Cardiac muscle cell (in vitro differentiated cells and primary cell): ENCODE measurements at places on chromosomes 1 and 21. TPM values are rescaled to one million over a fixed set of nuclear protein-coding genes. Genes with fewer than 3 reads are reported as not detected.
A peak's percentile ranks its signal among the peaks of the same experiment; 100 is the strongest.

DNA sequence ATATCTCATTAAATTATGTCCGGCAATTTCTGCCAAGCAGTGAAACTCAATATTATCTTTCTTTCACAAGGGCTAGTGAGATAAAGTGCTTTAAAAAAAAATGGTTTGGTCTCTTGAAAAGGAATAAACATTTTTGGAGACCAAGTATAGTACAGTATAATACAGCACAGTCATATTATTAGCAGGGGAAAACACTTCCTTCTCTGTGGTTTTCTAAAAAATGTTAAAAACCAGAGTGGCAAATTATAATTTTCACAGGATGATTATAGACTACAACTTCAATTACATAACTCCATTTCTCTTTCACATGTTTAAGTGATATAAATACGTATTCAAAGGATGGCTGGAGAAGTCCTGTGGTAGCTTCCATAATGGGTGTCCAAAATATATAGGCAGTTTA lies 170.3 kb upstream of the DMRTA2 start:
- H3K4me1 ChIP-seq: no peaks in the 10 kb centered on the region
- DNase-seq: no peak
- no peak overlapping the region for H3K4me3 ChIP-seq
- no peaks in the 10 kb centered on the region for H3K36me3 ChIP-seq

GRCh38 chr21:36641886-36642285 lies 57.0 kb upstream of the SIM2 start:
- H3K27ac ChIP-seq: no peak overlapping the region
- no peaks in the 10 kb centered on the region for H3K36me3 ChIP-seq
- H3K4me1 ChIP-seq: no peaks in the 10 kb centered on the region

DNA sequence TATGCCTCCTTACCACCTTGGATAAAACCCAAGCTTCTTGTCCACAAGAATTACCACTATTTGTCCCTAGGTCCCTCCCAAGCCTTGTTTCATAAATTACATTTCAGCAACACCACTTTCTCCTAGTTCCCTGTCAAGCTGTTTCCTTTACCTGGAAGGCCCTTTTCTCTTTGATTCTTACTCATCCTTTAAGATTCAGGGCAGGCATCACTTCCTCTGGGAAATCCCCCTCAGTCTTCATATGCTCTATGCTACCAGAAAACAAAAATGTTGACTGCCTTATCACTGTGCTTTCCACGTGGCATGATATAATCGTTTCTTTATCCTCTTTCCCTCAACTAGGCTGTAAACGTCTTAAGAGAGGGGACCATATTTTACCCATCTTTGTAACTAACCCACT lies 102.7 kb downstream of the LYST start:
- no peak overlapping the region for H3K4me3 ChIP-seq
- no peaks in the 10 kb centered on the region for H3K4me1 ChIP-seq
- H3K36me3 ChIP-seq: no peaks in the 10 kb centered on the region
- H3K27ac ChIP-seq: no peak overlapping the region
- H3K27me3 ChIP-seq: no peaks in the 10 kb centered on the region

GRCh38 chr1:193538680-193539079 lies 352.3 kb upstream of the B3GALT2 start:
- peaks cover 30% of the 10 kb centered on the region for H3K4me1 ChIP-seq
- no peak for DNase-seq
- H3K27me3 ChIP-seq: no peaks in the 10 kb centered on the region

GRCh38 chr1:28256197-28256827 lies 3.0 kb upstream of the SESN2 start:
- no peaks in the 10 kb centered on the region for H3K36me3 ChIP-seq
- H3K4me1 ChIP-seq: peaks cover 14% of the 10 kb centered on the region
- H3K4me3 ChIP-seq: no peak overlapping the region
- no peak overlapping the region for H3K27ac ChIP-seq
- H3K27me3 ChIP-seq: no peaks in the 10 kb centered on the region

GRCh38 chr1:25245809-25246599 lies 1.2 kb downstream of the RSRP1 start:
- H3K36me3 ChIP-seq: peaks cover 42% of the 10 kb centered on the region
- peak overlapping the region; percentile 94 for H3K27ac ChIP-seq
- no peaks in the 10 kb centered on the region for H3K27me3 ChIP-seq
- H3K4me3 ChIP-seq: peak overlapping the region; percentile 92
- DNase-seq: peak; percentile 51

- peaks cover 4% of the 10 kb centered on the region for H3K4me1 ChIP-seq
- H3K27me3 ChIP-seq: no peaks in the 10 kb centered on the region
- no peak overlapping the region for H3K27ac ChIP-seq
- no peaks in the 10 kb centered on the region for H3K36me3 ChIP-seq
These were observed 280.7 kb upstream of the NR5A2 start for GRCh38 chr1:199746666-199747384.

GRCh38 chr1:34164771-34165391 lies at the start of gene CSMD2:
Gene CSMD2, minus strand, starts transcription at chr1:34165230. Its CDS starts 133 bp downstream, at chr1:34165097.
- peak; percentile 71 for DNase-seq
- H3K27me3 ChIP-seq: peaks cover 87% of the 10 kb centered on the region
- H3K36me3 ChIP-seq: no peaks in the 10 kb centered on the region
- no peak within 1 kb of the TSS for H3K27ac ChIP-seq
- H3K4me1 ChIP-seq: peaks cover 17% of the 10 kb centered on the region

DNA sequence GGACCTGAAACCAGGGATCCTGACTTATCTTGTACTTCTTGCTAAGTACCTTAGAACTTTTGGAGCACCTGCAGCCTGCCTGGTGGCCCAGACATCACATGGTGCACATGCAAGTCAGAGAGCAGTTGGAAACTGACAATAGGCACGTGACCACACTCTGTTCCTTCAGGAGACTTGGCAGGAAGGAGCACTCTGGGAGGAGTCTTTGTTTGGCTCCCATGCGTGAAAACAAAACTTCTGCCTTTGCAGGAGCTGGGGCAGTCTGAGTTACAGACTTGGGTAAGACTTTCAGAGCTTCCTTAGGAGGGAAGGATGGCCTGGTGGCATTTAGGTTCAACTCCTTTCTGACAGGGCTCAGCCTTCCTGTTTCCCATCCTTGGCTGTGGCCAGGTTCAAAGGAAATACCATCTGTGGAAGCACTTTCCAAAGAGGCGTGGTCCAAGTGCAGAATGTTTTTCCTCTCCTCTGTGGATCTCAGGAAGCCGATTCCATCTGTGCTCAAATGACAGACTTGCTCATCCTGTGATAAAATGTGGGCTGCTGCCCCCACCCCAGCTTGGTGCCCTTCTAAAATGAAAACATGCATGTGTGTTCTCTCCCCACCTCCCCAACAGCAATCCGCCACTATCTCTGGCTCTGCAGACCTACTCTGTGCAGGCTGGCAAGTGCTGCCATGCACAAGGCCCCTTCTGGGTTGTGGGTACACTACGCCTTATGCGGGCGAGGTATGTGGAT lies 14.1 kb upstream of the ZNF436 start:
- H3K27me3 ChIP-seq: peaks cover 2% of the 10 kb centered on the region
- no peak overlapping the region for H3K27ac ChIP-seq
- peak; percentile 45 for DNase-seq
- no peaks in the 10 kb centered on the region for H3K4me1 ChIP-seq
- peaks cover 18% of the 10 kb centered on the region for H3K36me3 ChIP-seq
- no peak overlapping the region for H3K4me3 ChIP-seq

DNA sequence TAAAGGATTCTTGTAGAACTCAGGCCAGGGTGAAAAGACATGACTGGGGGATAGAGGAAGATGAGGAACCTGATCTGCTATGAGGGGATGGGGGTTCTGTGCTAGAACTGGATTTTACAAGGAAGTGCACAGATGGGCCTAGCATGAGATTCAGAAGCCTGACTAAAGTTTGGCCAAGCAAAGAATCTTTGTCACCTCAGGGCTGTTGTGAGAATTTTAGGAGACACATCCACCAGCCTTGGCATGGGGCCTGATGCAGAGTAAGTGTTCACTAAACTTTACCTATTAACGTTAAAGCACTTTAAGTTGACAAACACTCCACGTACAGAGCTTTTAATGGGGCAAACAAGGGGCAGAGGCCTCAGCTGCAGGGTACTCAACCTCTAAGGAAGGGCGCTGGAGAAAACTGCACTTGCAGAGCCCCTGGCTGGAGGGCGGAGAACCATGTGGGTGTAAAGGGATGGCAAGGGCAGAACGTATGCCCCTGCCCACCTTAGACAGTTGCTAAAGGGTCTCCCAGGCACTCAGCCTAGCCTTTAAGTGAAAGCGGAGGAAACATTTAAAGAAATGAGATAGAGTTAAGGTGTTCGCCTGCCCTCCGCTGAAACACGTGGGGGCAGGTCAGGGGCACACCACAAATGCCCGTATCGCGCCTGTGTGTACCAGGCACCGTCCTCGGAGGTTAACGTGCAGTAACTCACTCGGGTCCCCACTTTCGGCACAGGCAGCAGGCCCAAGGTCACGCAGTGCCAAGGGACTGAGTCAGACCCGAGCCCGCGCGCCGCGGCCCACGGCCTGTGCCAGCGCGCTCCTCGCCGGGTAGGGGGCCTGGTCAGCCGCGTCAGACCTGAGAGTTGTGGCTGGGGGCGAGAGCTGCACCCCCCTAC lies 990 bp upstream of the MRPS6 start:
- no peaks in the 10 kb centered on the region for H3K36me3 ChIP-seq
- DNase-seq: no peak

- H3K27me3 ChIP-seq: no peaks in the 10 kb centered on the region
- no peak overlapping the region for H3K27ac ChIP-seq
- H3K4me1 ChIP-seq: peaks cover 5% of the 10 kb centered on the region
- no peak overlapping the region for H3K4me3 ChIP-seq
These were observed 9.8 kb downstream of the PEX14 start for GRCh38 chr1:10484521-10484920.

DNA sequence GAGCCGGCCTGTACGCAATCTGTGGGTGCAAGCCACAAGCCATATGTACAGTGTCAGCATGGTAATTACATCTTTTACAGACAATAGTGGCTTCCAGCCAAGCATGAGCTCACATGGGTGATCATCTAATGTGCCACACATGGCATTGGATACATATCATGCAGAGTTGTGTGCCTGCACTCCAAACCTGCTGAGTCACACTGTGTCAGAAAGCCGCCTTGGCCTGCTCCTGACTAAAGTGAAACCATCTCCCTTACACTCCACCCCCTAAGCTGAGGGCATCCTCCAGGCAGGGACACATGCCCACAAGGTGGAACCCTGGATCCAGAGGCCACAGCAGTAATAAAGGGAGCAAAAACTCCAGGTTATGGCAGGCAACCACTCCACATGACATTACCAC lies 72.5 kb downstream of the KCNT2 start:
- H3K36me3 ChIP-seq: no peaks in the 10 kb centered on the region
- no peaks in the 10 kb centered on the region for H3K27me3 ChIP-seq
- no peak for DNase-seq
- no peak overlapping the region for H3K27ac ChIP-seq
- no peak overlapping the region for H3K4me3 ChIP-seq
- no peaks in the 10 kb centered on the region for H3K4me1 ChIP-seq

DNA sequence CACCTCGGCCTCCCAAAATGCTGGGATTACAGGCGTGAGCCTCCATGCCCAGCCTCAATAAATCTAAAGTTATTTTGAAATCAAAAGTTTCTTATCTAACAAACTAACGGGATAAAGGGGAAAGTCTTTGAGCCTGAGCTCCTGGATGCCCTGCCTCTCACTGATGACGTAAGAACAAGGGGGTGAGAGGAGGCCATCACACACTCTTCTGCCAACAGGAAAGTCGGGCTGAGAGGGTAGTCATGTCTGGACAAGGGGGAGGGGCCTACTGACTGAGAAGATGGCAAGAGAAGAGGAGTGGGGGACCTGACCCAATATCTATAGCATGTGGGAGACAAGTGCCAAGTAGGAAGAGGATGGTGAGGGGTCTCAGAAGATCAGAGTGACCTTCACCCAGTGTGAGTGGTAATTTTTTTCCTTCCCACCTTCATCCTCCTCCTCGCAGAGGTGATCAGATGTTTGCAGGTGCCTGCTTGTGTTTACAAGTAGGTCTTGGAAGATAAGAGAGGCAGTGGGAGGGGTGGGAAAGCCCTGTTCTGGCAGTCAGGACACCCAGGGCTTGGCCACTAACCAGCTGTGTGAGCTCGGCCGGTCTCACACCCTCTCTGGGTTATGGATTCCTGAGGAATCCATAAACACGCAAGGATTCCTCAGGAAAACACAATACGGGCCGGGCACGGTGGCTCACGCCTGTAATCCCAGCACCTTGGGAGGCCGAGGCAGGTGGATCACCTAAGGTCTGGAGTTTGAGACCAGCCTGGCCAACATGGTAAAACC lies 9.6 kb downstream of the UQCRHL start:
- no peak overlapping the region for H3K4me3 ChIP-seq
- no peak overlapping the region for H3K27ac ChIP-seq
- no peaks in the 10 kb centered on the region for H3K27me3 ChIP-seq
- no peaks in the 10 kb centered on the region for H3K36me3 ChIP-seq

- H3K4me3 ChIP-seq: no peak overlapping the region
- no peak overlapping the region for H3K27ac ChIP-seq
- H3K27me3 ChIP-seq: no peaks in the 10 kb centered on the region
These were observed 44.3 kb upstream of the PLXNA2 start for GRCh38 chr1:208288495-208288894.

GRCh38 chr1:100778748-100779147 lies 59.2 kb downstream of the VCAM1 start:
- no peak overlapping the region for H3K27ac ChIP-seq
- no peaks in the 10 kb centered on the region for H3K27me3 ChIP-seq
- H3K36me3 ChIP-seq: no peaks in the 10 kb centered on the region

- DNase-seq: peak; percentile 79
- H3K27ac ChIP-seq: no peak within 1 kb of the TSS
- H3K36me3 ChIP-seq: no peaks in the 10 kb centered on the region
- peaks cover 6% of the 10 kb centered on the region for H3K4me1 ChIP-seq
- peak within 1 kb of the TSS; percentile 35 for H3K4me3 ChIP-seq
These were observed at the start of gene SYT2 for GRCh38 chr1:202710070-202711045. Gene SYT2, minus strand, starts transcription at chr1:202710454. Its CDS starts 104,682 bp downstream, at chr1:202605772.

DNA sequence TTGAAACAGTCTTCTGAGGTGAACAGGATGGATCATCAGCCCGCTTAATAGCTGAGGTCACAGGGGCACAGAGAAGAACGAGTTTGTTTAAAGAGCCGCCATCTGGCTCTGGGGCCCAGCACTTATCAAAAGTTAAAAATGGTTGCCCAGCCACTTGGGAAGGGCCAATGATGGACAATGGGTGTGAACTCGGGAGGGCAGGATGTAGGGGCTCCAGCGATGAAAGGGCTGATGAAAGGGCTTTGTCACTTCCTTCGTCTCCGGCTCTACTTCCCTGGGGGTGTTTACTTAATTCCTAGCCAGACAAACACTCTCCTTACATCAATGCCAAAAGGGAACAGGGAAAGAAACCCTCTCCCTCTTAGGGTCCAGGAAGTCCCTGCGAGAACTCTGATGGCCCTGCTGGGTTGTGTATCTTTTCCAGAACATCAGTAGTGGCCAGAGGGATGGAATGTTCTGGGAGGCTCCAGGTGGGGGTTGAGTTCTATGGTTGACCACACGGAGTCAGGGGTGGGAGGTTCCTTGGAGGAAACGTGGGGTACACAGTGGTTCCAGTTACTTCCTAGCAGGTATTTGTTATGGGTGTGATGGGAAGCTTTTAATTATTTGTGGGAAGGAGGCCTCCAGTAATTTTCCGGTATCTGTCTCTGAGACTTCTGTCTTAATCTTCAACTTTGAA lies 9.0 kb upstream of the ABCG1 start:
- no peaks in the 10 kb centered on the region for H3K27me3 ChIP-seq
- DNase-seq: peak; percentile 21
- H3K27ac ChIP-seq: no peak overlapping the region

GRCh38 chr21:31318971-31319370 lies 25.1 kb downstream of the TIAM1 start:
- H3K4me3 ChIP-seq: no peak overlapping the region
- H3K4me1 ChIP-seq: no peaks in the 10 kb centered on the region
- no peak overlapping the region for H3K27ac ChIP-seq
- no peaks in the 10 kb centered on the region for H3K36me3 ChIP-seq

The LCE2A gene
- total RNA-seq: not detected in 2 replicates

The SYF2 gene
- 29.3 and 50.0 TPM in 2 replicates for total RNA-seq

The GRIK1 gene
- total RNA-seq: 0.53 TPM in 1 of 2 replicates, not detected in the other

The KCNK1 gene
- total RNA-seq: 1.8 and 3.7 TPM in 2 replicates

The KCNK2 gene
- not detected in 2 replicates for total RNA-seq
